Osteocyte (in vitro differentiated cells): ENCODE measurements at places on chromosomes 5 and 9. TPM values are rescaled to one million over a fixed set of nuclear protein-coding genes. Genes with fewer than 3 reads are reported as not detected.
A peak's percentile ranks its signal among the peaks of the same experiment; 100 is the strongest.

TAF1L gene
- total RNA-seq, result not detected in 2 replicates

- DNase-seq, result no peak
These were observed 332.0 kb downstream of the ARHGEF28 start for GRCh38 chr5:73958037-73958436.

GABRA1 gene
- total RNA-seq, result not detected in 2 replicates

CFAP90 gene
- not detected in 2 replicates for total RNA-seq

NR4A3 gene
- total RNA-seq, result 2.4 and 3.2 TPM in 2 replicates

CLTA gene
- total RNA-seq, result 260 and 281 TPM in 2 replicates

DNA sequence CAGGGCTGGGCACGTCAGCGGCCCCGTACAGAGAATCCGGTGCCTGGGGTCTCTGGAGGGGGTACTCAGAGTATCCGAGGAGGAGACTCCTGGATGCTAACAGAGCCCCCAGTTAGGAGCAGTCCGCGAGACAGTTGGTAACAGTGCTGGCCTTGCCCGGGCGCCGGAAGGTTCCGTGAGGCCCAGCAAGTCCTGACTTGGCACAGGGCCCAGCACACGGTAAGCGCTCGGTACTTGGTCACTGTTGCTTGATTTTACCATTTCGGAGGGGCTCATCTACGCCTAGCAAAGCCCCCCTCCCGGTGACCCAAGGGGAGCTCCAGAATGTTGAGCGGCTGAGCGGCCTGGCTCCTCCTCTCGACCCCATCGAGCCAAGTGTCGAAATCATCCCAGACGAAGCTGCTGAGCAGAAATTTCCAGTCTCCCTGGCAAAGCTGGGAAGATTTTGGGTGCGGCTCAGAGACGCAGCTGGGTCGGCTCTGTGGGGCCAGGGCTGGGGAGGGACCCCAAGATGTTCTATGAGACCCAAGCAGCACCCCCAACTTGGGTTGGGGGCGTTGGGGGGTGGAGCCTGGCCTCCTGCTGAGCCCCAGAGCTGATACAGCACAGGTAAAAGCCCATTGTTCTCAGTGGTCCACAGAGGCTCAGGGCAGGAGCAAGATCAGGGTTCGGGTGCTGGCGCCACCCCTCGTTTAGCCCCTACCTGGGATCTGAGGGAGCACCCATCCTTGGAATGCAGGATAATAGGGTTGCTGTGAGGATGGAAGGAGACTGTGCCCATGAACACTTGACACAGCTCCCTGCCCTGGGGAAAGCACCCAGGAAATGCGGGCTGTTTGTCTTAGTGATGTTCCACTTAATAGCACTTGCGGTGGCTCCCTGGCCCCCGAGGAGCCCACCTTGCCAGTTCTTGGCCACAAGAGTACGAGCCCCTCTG, 137.2 kb downstream of the C9orf50 start:
- peak; percentile 92 for DNase-seq

GRCh38 chr5:143672806-143673205, 139.2 kb upstream of the HMHB1 start:
- no peak for DNase-seq

C9orf152 gene
- total RNA-seq, result not detected in 2 replicates

GRCh38 chr5:173923218-173924095, 35.3 kb downstream of the CPEB4 start:
- no peak for DNase-seq

DNA sequence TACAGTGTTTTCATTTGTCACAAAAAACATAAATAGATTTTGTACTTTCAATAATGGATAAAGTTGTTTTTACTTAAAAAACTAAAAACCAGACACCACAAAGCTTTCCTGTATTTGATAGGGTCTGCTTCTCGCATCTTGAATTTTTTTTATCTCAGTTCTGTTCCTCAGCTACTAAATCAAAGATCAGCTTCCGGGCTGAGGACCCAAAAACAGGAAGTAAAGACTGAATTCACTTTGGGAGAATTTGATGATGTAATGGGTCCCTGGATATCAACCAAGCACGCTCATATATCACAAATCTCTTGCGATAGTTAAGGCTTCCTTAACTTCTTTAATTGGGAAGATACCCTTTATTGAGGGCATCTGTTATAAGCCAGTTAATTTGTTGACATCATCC, 24.1 kb downstream of the ITK start:
- DNase-seq, result no peak

- no peak for DNase-seq
These were observed 13.6 kb upstream of the HAVCR1 start for GRCh38 chr5:157072508-157072907.

DNA sequence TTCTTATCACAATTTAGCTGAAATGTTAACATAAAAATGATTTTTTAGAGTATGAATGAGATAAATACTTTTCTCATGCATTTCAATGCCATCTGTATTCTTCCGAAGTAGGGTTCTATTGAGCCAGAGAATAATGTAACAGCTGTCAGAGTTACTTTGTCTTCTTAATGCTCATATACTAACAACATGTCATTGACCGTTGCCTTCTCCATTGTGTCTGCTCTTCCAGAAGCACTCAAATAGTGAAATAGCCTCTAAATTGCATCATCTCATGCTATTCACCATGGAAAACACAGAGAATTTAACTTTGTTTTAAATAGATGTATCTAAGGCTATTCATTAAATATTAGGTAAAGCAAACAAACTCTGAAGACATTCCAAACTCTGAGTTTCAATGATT, 1875.9 kb upstream of the CDH9 start:
- no peak for DNase-seq

GRCh38 chr5:36300191-36300926, 1.3 kb downstream of the RANBP3L start:
- no peak for DNase-seq

DNA sequence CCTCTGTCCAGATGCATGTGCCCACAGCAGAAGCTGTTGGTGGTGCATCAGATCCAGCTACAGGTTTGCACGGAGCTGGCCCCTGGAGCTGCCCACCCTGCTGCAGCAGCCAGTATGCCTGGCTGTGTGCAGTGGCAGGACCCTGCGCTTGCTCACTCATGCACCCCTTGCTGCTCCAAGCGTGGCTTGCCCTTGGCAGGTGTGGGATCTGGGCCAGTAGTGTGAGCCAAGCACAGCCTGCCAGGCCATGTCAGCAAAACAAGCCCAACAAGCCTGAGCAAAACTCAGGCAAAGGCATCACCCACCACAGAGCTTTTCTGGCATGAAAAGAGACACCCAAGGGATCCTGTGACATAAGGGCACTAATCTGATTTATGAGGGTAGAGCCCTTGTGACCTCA, 18.3 kb upstream of the ECPAS start:
- no peak for DNase-seq

SPAAR gene
- total RNA-seq, result 0.56 TPM in 1 of 2 replicates, not detected in the other

- DNase-seq, result no peak
These were observed 42.1 kb upstream of the SLC25A51 start for GRCh38 chr9:37946041-37946440.

BAAT gene
- 0.13 TPM in 1 of 2 replicates, not detected in the other for total RNA-seq

DNA sequence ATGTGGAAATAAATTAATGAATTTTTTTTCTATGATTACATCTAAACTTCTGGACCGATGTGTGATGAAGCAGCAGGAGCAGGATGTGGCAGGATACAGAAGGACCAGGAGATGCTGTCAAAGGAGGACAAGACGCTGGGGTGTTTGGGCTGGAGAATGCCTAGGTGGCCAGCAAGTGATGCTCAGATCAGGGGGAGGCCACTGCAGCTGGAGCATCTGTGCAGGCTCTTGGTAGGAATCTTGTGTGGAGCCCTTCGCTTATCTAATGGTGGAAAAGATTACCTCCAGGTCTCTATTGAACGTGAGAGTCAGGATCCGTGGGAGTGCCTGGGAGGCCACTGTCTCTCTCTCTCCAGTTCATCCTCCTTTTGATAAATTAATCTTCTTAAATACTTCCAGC, 79.8 kb downstream of the MRPL36 start:
- no peak for DNase-seq

GPR21 gene
- total RNA-seq, result 3.4 and 4.3 TPM in 2 replicates

DNA sequence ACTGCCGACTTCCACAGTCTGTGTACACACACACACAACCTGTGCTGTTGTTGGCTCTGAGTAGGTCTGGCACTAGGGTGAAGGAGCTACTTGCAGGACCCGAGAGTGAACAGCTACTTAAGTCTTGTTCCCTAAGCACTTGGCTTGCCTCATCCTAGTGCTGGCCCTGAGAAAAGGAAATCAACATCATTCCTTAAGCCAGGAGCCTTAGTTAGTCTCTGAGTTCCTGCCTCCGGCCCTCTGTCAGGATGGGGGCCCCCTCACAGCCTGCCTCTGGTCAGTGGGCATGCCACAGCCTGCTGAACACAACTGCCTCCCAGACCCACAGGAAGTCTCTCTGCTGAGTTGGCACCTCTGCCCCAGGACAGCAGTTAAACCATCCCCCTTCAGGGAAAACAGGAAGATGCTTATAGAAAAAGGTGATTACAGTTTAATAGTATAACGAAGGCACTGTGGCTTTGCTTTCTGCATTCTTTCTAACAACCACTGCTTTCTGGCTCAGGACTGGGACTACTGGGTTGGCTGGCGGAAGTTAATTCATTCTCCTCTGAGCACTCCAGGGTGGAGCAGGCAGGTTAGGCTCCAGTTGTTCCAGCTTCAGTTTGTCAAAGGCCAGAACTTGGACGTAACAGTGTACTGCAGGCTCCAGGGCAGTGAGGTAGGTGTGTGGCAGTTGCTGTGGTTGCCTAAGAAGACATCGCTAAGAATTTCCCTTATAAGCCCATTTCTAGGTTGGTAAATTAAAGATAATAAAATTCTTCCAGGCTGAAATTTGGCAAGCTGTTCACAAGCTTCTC, 2.8 kb downstream of the MAMDC2 start:
- DNase-seq, result no peak

DNA sequence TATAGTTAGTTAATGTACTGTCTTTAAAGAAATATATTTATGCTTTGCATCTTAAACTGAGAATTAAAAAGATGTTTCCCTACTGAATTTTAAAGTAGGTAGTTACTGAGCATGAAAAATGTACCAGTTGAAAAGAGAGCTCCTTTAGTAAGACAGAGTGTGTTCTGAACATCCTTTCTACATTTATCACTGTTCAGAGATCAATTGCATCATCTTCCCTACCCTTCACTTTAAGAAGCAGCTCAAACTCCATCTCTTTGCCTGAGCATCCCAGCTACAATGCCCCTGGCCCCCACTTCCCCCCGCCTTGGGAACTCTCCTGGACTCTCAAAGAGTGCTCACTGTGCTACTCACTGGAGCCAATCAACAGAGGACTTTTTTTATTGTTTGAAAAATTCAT, 164.7 kb downstream of the GNAQ start:
- DNase-seq, result no peak

DNA sequence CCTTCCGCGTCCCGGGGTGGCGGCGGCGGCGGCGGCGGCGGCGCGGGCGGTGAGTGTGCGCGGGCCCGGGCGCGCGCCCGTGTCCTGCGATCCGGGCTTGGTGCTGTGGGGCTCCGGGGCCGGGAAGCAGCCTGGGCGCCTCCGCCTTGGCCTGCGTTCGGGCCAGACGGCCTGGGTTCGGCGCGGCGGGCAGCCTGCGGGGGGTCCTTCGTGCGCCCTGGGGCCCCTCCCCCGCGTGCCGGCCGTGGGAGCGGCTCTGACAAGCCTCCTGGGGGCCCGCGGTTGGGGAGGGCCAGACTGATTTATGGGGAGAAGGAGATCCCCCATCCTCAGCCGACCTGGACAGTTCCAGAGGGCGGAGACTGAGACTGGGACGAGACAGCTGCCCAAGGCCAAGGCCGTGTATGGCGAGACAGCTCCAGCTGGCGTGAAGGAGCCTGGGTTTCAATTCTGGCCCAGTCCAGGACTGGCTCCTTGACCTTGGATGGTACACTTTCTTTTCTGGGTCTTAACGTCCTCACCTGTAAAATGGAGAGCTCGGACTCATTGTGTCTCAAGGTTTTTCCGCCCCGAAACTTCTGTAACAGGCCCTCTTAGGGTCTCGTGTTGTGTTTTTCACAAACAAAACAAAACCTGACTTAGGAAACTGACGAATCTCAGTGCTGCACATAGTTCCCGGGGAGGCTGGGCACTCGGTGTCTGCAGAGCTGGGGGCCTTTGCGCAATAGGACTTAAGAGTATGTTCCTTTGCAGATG, 603 bp downstream of the TMEM268 start:
- peak; percentile 87 for DNase-seq

FOXD1 gene
- 64.1 and 73.4 TPM in 2 replicates for total RNA-seq

GRCh38 chr5:67581203-67581602, 384.6 kb upstream of the CD180 start:
- DNase-seq, result no peak

GRCh38 chr5:32170303-32171151, 3.6 kb downstream of the GOLPH3 start:
- no peak for DNase-seq

TMEM250 gene
- 34.0 and 38.2 TPM in 2 replicates for total RNA-seq

DMRT3 gene
- total RNA-seq, result not detected in 2 replicates

DNA sequence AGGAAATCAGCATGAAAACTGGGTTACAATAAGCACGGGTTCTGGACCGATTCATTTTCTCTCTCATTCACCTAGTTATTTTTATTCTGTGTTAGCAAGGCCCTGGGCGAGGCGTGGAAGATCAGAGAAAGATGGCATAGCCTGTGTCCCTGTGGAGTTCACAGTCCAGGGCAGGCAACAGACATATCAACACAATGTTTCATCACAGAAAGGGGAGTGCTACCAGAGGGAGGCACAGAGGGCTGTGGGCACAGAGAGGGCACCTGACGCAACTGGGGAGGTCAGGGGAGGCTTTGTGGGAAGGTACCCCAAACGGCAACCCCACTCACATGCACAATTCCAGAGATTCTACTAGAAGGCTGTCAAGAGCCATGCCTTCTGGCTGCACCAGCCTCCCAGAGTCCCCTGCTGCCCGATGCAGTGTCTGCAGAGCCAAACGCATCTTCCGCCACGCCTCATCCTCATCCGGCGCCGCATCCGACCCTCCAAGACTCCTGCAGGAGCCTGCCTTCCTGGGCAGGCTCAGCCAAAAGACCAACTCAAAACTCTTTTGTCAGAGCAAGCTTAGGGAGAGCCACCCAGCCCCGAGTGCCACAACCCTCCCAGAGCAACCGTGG, 1.4 kb downstream of the FAM193B start:
- DNase-seq, result no peak

ZNF782 gene
- 5.0 TPM in 2 replicates for total RNA-seq

DNA sequence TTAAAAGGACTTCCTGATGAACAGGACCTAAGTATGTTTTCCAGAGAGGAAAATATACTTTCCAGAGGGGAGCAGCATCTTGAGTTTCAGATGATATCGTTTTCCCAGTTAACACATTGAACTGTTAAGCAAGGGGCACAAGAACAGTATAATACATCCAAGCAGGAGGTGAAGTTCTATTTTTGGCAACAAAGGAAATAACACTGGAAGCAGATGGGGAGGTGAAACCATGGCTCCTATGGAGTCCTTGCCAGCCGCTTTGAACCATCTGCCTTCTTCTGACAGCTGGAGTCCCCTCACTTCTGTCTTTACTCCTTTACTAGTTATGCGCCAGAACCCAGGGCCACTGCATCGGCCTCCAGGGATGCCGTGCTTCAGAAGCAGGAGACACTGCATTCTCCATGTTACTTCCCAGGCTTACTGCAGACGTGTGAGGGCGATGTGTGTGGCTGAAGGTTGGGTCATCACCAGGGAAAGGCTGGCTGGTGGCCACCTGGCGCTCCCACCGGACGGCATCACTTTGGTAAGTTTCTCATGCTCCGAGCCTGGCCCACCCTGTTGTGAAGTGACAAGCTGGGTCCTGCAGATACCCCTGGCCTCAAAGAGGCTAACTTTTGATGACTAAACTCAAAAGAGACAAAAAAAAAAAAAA, 77.8 kb downstream of the TTLL11 start:
- peak; percentile 59 for DNase-seq
